ENCODE measurements at places on chromosomes 5 and 9. TPM values are rescaled to one million over a fixed set of nuclear protein-coding genes. Genes with fewer than 3 reads are reported as not detected.

DNA sequence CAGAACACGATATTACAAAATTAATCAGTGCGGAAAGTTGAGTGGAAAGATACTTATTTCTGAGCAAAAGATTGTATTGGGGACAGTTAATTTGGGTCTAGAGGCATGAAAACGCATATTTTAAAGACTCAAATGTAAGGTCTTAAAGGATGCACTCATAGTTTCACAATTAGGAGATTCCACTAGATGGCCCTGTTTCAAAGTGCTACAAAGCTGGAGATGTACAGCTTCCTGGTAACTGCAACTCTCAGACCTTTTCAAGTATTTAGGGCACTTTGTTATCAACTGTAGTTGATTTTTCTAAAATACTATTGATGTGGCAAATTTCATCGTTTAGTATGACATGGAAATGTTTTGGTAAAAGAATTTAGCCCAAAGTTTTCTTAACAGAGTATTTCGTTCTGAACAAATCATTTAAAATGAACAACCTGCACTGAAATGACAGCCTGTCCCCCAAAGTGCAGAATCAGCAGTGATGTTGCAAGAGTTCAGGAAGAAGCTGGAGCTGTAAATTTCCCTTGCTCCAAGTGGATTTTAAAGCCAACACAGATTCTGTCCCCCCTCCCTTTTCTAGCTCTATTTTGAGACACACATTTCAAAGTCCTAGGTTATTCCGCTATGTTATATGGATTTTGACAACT is 16.2 kb upstream of the NDUFB6 start:
- no peaks in the 10 kb centered on the region for H3K4me1 ChIP-seq
- H3K27me3 ChIP-seq: peaks cover 7% of the 10 kb centered on the region
- H3K4me3 ChIP-seq: no peak overlapping the region
- no peak for DNase-seq
- H3K36me3 ChIP-seq: no peaks in the 10 kb centered on the region
- H3K27ac ChIP-seq: no peak overlapping the region

Gene GZMA
- polyA plus RNA-seq: 2.3 TPM

GRCh38 chr5:125829349-125829748 is 593.9 kb upstream of the GRAMD2B start:
- no peak overlapping the region for H3K4me3 ChIP-seq
- no peak for DNase-seq
- H3K27me3 ChIP-seq: no peaks in the 10 kb centered on the region
- no peak overlapping the region for H3K27ac ChIP-seq

GRCh38 chr5:107858324-107858723 is 187.6 kb upstream of the EFNA5 start:
- no peak for DNase-seq
- no peaks in the 10 kb centered on the region for H3K4me1 ChIP-seq
- no peaks in the 10 kb centered on the region for H3K36me3 ChIP-seq
- no peak overlapping the region for H3K27ac ChIP-seq
- no peak overlapping the region for H3K4me3 ChIP-seq

DNA sequence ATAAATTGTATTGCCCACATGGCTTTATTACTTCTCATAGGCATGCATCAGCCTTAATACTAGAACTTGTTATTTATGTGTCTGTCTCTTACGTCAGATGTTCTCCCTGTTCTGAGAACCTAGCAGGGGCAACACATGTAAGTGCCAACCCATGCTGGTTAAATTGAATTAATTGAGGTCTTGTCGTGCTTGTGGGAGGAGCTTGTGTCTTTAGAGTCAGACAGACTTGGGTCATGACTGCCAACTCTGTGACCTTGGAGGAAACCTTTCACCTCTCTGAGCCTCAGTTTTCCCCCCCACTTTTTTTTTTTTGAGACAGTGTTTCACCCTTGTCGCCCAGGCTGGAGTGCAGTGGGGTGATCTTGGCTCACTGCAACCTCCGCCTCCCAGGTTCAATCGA is 2.2 kb upstream of the MEGF9 start:
- no peaks in the 10 kb centered on the region for H3K36me3 ChIP-seq
- no peak overlapping the region for H3K4me3 ChIP-seq
- DNase-seq: no peak
- H3K27ac ChIP-seq: no peak overlapping the region
- no peaks in the 10 kb centered on the region for H3K27me3 ChIP-seq

Gene C5orf15
- polyA plus RNA-seq: 59.2 TPM

DNA sequence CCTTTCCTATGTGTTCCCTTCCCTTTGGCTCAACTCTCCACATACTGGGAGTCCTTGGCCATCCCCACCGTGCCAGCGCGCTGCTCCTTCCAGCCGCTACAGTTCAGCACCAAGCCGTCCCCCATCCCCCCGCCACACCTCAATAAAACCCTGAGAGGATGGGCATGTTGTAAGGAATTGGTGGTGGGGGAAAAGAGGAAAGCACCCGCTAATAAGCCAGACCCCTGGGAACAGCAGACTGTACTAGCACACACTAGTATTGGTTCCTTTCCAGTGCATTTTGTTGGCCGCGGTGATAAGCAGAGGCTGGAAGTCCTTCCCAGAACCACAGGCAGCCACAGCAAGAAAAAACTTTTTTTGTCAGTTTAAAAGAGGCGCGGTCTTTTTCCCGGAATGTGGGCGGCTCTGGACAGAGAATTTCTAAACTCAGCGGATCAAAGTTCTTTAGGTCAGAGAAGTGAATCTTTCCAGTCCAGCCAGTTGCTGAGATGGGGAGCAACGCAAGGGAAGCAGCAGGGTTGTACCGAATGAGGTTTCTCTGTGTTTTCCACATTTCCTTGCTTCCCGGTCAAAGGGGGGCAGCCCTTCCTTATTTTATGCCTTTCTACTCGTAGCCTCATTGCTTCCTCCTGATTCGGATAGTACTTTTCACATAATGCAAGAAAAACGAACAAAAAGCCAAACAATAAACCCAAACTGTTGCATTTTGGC is 2.1 kb downstream of the CHSY3 start:
- H3K27ac ChIP-seq: no peak overlapping the region
- peaks cover 64% of the 10 kb centered on the region for H3K27me3 ChIP-seq
- H3K4me3 ChIP-seq: no peak overlapping the region
- DNase-seq: no peak

DNA sequence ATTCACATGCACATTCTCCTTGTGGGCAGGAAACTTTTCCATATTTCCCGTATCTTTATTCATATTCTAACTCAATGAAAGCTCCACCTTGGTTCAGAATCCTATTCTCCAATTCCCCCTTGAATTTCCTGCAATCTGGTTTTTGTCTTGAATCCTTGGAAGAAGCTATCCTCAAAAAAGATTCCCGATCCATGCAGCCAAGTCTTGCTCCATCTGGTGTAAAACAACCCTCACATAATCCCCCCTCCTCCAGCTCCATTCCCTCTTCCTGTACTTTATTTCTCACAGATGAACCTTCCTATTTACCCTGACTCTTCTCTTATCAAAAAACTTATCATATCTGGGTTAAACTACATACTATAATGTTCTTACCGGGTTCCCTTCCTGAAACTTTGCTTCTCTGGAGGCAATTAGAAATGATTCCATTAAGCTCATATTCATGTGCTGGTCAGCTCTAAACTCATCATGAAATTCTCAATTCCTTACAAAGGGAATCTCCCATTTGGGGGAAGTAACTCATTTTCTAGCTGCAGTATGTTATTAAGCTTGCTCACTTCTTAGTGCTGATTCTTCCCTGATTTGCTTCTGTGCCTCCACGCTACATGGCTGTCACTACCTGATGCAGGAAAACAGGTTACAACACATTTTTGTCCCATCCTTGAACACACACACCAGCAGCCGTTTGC is 81.7 kb downstream of the GNAQ start:
- H3K4me1 ChIP-seq: peaks cover 65% of the 10 kb centered on the region
- H3K27me3 ChIP-seq: no peaks in the 10 kb centered on the region
- no peak for DNase-seq
- H3K36me3 ChIP-seq: no peaks in the 10 kb centered on the region
- H3K4me3 ChIP-seq: no peak overlapping the region

Gene GARIN3
- not detected for polyA plus RNA-seq

Gene IL31RA
- polyA plus RNA-seq: 0.89 TPM

DNA sequence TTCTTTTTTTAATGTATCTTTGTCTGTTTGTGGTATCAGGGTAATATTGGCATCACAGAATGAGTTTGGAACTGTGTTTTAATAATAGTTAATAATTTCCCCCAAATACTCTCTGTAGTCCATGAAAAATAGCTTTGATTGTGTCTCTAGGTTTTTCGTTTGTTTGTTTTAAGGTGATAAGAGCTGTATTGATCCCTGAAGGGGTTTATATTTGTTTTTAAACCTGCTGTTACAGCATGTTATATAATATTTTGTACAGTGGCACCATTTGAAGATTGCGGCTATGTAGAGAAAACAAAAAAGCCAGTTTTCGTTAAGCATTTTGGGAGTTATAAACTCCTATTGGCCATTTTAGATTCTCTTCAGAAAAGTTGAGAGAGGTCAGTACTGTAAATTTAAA is 15.7 kb downstream of the PAM start:
- H3K36me3 ChIP-seq: no peaks in the 10 kb centered on the region
- H3K4me1 ChIP-seq: peaks cover 14% of the 10 kb centered on the region
- H3K4me3 ChIP-seq: no peak overlapping the region

GRCh38 chr9:86077276-86077675 is 22.1 kb downstream of the GOLM1 start:
- no peak overlapping the region for H3K4me3 ChIP-seq
- no peaks in the 10 kb centered on the region for H3K4me1 ChIP-seq
- no peak overlapping the region for H3K27ac ChIP-seq

Gene SNCB
- not detected for polyA plus RNA-seq

Gene MARCHF11
- not detected for polyA plus RNA-seq
